ENCODE measurements at places on chromosomes 7 and 10.

GRCh38 chr7:157276731-157277562 is 59.9 kb upstream of the DNAJB6 start:
- DNase-seq: no peak

- no peak for DNase-seq
These were observed 370.0 kb upstream of the GHITM start for GRCh38 chr10:83769281-83769820.

DNA sequence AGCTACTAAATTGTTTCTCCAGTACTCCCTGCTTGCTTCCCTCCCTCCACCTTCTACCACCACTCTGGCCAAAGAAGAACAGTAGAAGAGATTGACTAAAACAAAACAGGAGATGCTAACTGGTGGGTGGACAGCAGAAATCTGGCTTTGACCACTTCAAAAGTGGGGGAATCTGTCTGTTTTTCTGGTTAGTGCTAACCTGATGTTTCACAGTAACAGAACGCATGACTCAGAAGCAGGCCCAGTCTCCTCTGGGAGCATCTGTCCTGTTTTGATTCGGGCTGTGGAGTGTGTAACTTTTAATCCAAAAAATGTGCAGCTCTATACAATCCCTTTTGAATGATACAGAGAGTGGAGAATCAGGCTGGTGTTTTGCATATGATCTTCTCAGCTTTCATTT is 32.7 kb upstream of the ZNF438 start:
- no peak for DNase-seq

- peak; percentile 56 for DNase-seq
These were observed 35.3 kb downstream of the NET1 start for GRCh38 chr10:5447611-5448071.

DNA sequence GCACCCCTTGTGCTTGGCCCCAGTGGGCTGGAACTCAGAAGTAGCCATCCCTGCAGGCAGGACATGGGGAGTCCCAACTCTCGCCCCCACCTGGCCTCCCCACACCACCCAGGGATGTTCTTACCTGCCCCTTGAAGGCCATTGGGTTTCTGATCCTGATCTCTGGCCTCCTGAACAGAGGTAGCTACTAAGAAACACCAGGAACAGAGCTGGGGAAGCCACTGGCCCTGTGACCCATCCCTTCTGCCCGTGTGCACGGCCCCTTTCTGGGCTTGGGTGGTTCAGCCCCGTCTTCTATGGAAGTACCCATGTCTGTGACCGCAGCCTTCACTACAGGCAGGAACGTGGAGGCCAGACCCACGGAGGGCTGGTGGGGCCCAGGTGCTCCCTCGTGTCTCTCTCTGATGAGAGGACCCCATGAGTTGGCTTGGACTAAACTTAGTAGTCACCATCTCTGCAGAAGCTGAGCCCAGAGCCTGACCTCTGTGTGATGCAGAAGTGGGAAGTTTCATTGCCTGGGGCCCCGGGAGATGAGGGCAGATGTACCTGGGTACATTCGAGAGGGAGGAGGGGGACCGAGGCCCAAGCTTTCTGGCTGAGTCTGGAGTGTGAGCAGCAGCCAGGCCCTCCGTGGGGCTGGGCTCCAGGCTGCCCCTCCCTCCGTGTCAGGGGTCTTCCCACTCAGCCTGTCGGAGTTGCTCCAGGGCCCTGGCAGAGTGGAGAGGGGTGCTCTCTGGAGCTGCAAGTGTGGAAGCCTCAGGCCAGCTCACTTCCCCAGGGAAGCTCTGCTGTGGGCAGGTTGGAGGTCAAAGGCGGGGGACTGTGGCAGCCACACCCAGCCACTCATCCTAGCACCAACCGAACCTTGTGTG is 81.0 kb downstream of the MKI67 start:
- DNase-seq: no peak

DNA sequence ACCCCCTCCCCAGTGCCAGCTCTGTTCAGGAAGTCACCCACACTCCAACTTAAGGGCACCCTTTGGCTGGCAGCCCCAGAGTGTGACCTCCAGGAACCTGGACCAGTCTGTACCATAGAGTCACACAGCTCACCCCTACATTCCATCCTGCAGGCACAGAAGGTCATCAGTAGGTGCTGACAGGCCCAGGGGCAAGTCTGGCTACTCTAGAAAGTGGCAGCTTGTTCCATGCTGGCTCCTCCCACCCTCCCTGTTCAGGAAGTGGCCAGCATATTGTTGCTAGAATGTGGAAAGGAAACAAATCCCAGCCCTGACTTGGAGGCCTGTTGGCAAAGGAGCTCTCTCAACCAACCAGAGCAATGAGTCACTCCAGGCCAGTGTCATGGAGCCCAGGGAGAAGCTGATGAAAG is 3.2 kb upstream of the NCOA4 start:
- DNase-seq: no peak

DNA sequence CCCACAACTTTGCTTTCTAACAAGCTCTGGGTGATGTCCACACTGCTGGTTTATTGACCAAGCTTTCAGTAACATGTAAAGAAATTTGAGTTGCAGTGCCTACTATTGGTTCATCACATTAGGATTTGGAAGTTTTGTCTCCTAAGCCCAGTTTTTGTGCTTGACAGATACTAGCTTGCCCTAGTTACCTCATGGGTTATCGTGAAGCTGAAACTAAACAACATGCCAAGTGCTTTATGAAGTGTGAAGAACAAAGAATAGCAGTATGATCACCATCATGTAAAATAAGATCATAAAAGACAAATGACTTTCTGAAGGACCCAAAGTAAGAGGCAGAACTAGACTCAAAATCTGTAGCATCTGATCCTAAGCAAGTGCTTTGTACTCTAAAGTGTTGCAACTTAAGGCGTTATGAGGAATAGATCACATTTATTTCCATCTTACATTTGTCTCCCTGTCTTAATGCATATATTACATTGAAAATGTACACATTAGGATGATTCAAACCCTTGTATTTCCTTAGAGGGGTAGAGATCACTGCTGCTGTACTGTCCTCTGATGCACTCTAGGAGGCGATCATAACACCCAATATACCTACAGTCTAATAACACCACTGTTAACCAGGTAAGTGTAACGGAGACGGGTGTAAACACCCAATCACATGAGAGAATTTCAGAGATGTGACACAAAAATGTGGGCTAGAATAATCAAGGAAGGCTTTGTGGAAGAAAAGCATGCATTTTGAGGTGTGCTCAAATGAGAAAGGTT is 71.3 kb downstream of the NRCAM start:
- no peak for DNase-seq

GRCh38 chr10:22816298-22816653 is 101.9 kb upstream of the PIP4K2A start:
- no peak for DNase-seq

DNA sequence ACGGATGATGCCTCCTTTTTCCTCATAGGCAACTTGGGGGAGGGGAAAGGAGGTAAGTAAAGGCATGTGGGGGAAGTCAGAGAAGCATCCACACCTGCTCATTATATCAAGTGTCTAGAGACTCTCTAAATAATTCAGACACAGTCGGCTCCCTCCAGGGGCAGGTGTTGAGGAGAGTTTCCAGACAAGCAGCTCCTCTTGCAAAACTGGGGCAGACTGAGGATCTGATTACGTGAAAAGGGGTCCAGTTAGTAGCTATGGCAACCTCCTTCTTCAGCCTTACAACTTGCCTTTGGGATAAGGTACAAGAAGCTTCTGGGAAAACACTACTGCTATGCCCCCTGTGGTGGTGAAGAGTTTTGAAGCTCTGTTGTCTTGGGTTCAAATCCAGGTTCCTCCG is 39.0 kb upstream of the SORBS1 start:
- DNase-seq: no peak

DNA sequence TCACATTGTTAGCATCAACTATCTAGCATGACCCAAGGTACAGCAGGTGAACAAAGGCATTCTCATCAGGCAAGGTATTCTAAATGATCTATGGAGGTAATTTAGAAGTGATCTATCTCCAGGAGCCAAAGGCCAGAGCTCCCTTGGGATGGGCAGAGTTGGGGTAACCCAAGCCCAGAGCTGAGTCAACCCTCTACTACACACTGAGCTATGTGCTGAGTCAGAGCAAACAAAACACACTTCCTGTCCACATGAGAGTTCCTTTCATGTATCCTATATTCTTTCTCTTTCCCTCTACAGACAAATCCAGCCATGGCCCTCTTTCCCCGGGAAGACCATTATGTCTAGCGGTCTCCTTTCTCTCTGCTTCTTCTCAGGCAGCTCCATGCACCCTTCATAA is 68.2 kb upstream of the AGK start:
- DNase-seq: no peak

- no peak for DNase-seq
These were observed 97.1 kb downstream of the CHST15 start for GRCh38 chr10:123996302-123996701.

GRCh38 chr7:149764481-149765398 is 8.6 kb downstream of the ZNF467 start:
- DNase-seq: no peak

DNA sequence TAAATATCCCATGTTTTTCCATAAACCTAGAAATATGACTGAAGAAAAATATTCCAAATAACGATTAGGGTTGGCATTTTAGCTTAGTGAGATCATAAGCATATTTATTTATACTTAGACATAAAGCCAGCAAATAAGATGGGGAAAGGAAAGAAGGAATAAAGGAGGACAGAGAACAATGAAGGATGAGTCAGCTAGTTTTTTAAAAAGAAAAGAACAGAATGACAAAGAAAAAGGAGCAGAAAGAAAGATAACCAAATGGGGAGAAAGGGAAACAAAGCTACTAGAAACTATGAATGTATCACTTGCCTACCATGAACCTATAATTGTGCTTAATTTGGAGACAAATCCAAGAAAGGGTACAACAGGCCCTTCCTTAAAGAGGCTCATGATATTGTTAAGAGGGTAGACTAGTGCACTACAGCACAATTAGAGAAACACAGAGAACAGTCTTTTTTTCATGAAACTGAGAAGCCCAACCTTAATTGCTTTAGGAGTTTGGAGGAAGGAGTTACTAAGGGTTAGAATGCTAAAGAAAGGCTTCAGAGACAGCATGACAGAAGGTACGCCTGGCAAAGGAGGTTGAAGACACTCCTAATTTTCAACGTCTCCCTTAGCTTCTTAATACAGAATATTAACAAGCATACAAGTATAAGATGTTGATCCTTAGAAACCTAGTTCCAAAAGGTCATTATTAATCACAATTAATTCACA is 23.9 kb downstream of the HERPUD2 start:
- no peak for DNase-seq

DNA sequence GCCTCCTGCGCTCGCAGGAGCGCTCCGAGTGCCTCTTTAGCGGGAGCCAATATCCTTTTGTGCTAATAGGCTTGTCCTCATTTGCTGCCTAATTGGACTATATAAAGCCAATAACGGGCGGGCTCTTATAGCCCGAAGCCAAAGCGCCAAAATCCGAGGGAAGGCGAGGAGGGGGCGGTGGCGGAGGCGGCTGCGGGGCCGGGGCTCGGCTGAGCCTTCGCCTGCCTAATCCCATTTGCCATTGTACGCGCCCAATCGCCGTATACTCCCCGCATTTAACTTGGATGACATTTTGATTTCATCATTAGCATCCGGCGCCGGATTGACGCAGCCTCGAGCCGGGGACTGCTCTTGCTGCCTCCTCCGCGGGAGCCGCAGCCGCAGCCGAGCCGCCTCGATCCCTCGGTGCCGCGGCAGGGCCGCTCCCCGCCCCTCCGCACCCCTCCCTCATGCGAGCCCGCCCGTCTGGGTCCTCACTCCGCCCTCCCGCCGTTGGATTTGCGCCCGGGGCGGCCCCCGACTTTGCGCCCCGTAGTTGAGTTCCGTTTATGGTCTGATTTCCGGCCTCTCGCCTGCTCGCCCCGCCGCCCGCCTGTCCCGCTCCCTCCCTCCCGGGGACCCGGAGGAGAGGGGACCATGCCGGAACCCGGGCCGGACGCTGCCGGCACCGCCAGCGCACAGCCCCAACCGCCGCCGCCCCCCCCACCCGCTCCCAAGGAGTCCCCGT is at the start of gene HMX3:
HMX3 (plus strand) TSS at position 556 of the 727 bp plus-strand sequence; CDS start at position 637, 81 bp downstream.
- DNase-seq: no peak

- no peak for DNase-seq
These were observed 1076.7 kb upstream of the SORCS1 start for GRCh38 chr10:108241166-108241565.

Data from CD4-positive, alpha-beta T cell treated with Interleukin-6 at 100 ng/mL for 8 hours (primary cell).